Activated CD4-positive, CD25-positive, alpha-beta regulatory T cell treated with anti-CD3 and anti-CD28 coated beads, Interleukin-2, amount 50 U/mL, for 16 hours (primary cell): ENCODE measurements at places on chromosomes 13 and 19.
A peak's percentile ranks its signal among the peaks of the same experiment; 100 is the strongest.

DNA sequence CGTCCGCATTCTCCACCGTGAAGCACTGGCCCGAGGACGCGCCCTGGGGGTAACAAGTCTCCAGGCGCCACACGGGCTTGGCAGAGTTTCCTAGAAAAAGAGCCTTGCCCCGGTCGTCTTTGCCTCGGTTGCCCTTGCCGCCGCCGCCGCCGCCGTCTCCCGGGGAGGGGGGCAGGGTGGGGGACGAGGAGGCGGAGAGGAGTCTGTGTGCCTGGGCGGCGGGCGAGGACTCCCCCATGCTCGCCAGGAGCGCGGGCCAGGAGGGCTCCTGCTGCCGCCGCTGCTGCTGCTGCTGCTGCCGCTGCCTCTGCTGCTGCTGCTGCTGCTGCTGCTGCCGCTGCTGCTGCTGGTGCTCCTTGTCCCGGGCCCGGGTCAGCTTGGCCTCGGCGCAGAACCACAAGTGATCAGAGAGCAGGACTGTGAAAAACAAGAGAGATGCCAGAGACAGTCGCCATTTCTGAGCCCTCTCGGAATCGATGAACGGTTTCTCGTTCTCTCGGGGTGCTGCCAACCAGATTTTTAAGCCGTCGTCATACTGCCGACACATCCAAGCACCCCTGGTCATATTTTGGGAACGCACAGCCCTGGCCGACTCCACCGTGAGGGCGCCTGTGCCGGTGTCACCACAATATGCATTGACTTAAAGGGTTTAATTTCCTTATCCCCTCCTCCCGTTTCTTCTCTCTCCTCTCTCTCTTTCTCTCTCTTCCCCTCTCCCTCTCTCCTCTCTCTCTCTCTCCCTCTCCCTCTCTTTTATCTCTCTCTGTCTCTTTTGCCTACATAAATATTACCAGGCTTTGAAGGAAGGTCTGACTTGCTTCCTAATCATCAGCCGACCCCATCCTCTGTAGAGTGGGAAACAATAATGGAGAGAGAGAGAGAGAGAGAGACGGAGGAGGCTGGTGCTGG is 349.1 kb downstream of the LIG4 start:
- DNase-seq = no peak

DNA sequence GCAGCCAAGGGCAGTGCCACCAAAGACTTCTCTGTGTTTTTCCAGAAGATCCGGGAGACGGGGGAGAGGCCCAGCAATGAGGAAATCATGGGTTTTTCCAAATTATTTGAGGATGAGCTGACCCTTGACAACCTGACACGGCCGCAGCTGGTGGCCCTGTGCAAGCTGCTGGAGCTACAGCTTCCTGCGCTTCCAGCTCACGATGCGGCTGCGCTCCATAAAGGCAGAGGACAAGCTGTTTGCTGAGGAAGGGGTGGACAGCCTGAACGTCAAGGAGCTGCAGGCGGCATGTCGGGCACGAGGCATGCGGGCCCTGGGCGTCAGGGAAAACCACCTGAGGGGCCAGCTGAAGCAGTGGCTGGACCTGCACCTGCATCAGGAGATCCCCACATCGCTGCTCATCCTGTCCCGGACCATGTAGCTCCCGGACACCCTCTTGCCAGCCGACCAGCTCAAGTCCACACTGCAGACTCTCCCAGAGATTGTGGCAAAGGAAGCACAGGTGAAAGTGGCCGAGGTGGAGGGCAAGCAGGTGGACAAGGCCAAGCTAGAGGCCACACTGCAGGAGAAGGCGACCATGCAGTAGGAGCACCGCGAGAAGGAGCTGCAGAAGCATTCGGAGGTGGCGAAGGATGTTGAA is 11.7 kb downstream of the ZSCAN1 start:
- DNase-seq = no peak

DNA sequence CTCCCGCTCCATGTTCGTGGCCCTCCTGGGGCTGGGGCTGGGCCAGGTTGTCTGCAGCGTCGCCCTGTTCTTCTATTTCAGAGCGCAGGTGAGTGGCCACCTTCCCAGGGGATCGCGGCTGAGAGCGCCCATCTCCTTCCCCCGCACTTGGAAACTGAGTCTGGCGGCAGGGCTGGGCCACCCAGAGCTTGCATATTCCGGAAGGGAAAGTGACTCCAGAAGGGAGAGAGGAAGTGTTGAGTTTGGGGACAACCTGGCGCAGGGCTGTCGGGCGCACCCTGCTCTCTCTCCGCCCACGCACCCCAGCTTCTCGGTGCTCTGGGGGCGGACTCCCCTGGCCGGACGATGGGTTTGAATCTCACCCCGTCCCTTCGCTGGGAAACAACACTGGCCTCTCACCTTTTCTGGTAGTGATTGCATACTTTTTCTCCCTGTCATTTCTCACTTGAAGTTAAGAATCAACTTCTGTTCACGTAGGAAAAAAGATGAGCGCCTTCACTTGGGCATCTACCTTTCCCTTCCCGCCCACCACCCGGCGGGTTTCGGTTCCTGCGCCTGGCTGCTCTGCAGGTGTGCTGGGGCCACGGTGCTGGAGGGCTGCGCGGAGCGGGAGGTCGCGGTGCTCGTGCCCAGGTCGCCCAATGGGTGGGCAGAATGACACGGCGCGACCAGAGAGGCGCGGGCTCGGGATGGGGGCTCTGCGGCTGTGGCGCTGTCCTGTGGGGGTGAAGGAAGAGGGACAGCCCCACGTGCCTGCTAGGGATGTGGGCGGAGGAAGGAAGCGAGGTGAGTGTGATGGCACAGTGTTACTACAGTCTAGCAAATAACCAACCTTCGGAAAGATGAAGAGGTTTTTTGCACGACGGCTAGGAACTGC is 721 bp downstream of the TNFSF11 start:
- peak; percentile 24 for DNase-seq

GRCh38 chr13:107834281-107834680 is 381.1 kb downstream of the LIG4 start:
- DNase-seq = no peak

GRCh38 chr13:36431204-36432105 is 840 bp upstream of the CCNA1 start:
- no peak for DNase-seq
